ENCODE measurements at places on chromosomes 16 and 17. TPM values are rescaled to one million over a fixed set of nuclear protein-coding genes. Genes with fewer than 3 reads are reported as not detected.

The TRIM37 gene
- total RNA-seq, result 41.4 TPM

The TTYH2 gene
- 1.8 TPM for total RNA-seq

The CACNG3 gene
- total RNA-seq, result not detected

The EME1 gene
- total RNA-seq, result 4.0 TPM

The PPY gene
- total RNA-seq, result not detected

The SLC25A10 gene
- total RNA-seq, result 5.5 TPM

The ZSCAN10 gene
- not detected for total RNA-seq

All from smooth muscle cell of the pulmonary artery (primary cell).